ENCODE measurements at places on chromosomes 6 and 20.
A peak's percentile ranks its signal among the peaks of the same experiment; 100 is the strongest.

DNA sequence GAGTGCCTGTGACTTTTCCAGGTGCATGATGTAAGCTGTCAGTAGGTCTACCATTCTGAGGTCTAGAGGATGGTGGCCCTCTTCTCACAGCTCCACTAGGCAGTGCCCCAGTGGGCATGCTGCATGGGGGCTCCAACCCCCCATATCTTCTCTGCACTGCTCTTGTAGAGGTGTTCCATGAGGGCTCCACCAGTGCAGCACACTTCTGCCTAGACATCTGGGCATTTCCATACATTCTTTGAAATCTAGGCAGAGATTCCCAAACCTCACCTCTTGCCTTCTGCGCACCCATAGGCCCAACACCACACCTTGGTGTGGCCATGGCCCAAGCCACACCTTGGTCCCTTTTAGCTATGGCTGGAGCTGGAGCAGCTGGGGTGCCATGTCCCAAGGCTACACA lies 66.3 kb downstream of the VTA1 start:
- no peak for DNase-seq

- DNase-seq: no peak
Measured at GRCh38 chr6:158160932-158161539, 7.0 kb downstream of the SERAC1 start.

- no peak for DNase-seq
Measured at GRCh38 chr20:11168026-11168425, 494.2 kb upstream of the JAG1 start.

- DNase-seq: no peak
Measured at GRCh38 chr6:169881976-169882375, 130.6 kb downstream of the ERMARD start.

- DNase-seq: no peak
Measured at GRCh38 chr20:55488593-55488992, 516.7 kb downstream of the CBLN4 start.

DNA sequence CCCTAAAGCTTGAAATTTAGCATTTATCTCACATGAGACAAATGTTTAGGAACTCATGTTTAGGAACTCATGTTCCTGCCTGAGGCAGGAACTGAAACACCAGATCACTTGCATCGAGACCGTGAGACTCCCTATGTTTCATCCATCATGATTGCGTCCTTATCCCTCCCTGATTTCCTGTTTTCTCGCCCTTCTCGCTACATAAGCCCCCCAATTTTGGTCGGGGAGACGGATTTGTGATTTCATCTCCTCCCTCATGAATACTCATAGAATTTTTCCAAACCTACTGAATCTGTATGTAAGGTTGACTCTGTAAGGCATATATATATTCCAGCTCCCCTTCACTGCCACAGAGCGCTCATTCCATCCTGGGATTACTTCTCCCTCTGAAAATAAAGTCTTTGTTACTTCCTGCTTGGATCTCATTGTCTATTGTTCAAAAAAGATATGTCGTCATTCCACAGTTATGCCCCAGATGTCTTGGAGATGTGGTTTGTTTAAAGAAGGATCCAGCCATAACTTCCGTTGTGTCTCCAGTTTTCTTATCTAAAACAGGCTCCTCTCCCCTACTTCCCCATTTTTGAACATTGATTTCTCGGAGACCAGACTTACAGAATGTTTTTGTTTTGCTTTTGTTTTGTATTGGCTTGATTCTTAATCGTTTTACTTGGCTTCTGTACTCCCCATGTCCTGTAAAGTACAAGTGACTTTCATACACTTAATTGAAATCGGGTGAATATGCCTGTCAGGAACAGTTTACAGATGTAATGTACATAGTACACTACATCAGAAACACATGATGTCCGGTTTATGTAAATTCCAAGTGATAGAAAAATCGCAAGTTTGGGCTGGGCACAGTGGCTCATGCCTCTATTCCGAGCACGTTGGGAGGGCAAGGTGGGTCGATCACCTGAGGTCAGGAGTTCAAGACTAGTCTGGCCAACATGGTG lies 118.7 kb downstream of the HFE start:
- no peak for DNase-seq

GRCh38 chr6:113632220-113632864 lies 224.8 kb upstream of the MARCKS start:
- DNase-seq: peak; percentile 21

GRCh38 chr20:46218656-46219055 lies 89.6 kb downstream of the CDH22 start:
- no peak for DNase-seq

GRCh38 chr6:152391179-152391880 lies 245.8 kb downstream of the SYNE1 start:
- DNase-seq: no peak

DNA sequence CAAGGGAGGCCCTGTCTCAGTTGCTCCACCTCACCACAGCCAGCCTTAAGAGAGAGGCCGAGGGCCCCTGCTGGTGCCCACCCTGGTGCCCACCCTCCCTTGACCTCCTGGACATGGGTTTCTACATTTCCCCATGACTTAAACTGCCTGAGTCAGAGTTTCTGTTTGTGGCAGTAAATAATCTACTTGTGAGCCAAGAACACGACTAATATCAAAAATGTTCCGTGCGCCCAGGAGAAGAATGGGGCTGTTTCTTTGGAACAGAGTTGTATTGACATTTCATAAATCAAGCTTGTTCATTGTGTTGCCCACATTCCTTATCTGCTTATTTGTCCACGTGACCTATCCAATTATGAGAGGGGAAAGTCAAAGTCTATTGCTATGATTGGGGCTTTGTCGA lies 143.5 kb downstream of the ANKRD60 start:
- no peak for DNase-seq

DNA sequence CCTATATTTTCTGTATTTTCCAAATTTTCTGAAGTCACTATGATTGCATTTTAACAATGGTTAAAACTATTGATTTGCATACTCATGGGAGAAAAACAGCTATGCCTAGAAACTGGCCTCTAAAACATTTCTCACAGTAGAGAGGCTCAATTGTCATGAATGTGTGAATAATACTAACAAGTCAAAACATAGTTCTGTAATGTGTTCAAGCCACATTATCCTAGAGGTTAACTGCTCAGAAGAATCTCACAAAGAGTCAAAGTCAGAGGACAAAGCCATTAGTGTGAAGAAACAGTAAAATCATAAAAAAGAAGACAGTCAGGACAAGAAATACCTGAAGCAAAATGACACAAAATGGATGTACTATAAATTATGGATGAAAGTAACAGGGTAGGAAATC lies 12.5 kb upstream of the ALDH8A1 start:
- DNase-seq: no peak

- DNase-seq: no peak
Measured at GRCh38 chr6:161429921-161430490, 156.1 kb upstream of the AGPAT4 start.

- DNase-seq: no peak
Measured at GRCh38 chr6:26420688-26421171, 18.7 kb downstream of the BTN3A1 start.

DNA sequence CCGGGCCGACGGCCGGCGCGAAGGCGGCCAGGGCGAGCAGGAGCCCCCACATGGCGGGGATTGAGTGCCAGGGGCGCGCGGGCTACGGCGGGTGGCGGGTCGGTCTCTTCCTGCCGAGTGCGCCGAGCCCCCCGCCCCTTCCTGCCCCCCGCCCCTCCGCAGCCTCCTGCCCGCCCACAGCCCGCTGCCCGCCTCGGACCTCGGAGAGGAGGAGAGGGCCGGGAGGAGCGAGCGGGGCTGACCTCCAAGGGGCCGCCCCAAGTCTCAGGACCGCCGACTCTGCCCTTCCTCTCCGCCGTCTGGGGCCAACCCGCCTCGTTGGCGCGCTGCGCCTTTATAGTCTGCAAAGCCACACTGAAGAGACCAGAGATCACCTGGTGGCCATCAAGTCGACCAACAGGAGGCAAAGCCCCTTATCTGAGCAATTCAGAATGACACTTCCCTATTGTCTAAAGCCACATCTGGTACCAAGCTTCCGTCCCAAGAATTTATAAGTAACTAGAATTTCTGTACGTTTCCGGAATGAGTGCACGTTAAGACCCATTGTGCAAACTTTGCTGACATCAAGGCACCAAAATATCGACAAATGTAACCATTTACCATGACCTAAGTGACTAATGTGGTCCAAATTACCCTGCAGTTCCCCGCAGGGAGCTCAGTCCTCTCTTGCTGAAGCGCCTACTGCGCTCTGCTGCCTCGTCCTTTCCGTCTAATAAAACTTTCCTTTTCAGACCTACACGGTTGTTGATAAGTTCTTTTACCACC lies at the start of gene CPXM1:
TSS of gene CPXM1 (minus strand) at position 107 of the 765 bp plus-strand sequence. CDS start at position 52, 55 bp downstream.
- no peak for DNase-seq

DNA sequence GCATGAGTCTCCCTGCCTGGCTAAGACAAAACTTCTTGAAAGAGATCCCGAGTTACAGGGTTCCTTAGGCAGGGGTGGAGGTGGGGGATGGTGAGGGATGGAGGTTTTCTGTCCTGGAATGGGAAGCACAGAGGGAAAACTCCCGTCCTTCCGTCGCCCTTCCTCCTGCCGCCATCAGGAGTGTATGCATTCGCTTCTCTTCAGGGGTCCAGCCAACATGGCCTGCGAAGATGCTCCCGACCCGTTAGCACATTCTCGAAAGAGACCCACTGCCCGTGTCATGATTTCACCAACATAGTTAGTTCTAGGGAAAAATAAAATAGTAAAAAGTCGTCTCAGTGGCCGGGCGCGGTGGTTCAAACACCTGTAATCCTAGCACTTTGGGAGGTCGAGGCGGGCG lies 37.1 kb downstream of the KIF25 start:
- DNase-seq: no peak

- no peak for DNase-seq
Measured at GRCh38 chr6:23180504-23181293, 611.3 kb downstream of the HDGFL1 start.

- no peak for DNase-seq
Measured at GRCh38 chr6:53250176-53251032, 98.3 kb downstream of the ELOVL5 start.

- DNase-seq: no peak
Measured at GRCh38 chr20:24733416-24733815, 215.7 kb upstream of the CST7 start.

DNA sequence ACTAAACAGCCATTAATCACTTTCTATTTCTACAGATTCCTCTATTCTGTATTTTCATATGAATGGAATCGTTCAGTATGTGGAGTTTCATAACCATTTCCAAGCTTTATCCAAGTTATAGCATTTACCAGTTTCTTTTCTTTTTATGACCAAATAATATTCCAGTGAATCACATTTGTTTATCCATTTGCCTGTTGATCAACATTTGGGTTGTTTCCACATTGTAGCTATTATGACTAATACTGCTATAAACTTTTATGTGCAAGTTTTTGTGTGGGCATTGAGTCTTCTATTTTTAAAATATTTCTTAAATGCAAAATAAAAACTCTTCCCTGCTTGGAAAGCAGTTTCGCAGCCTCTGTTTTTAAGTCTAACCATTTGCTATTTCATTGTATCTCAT lies 336.4 kb upstream of the OPRM1 start:
- no peak for DNase-seq

- DNase-seq: no peak
Measured at GRCh38 chr20:53866794-53867740, 203.3 kb downstream of the BCAS1 start.

GRCh38 chr20:37205794-37206193 lies 26.4 kb upstream of the MROH8 start:
- DNase-seq: no peak

- no peak for DNase-seq
Measured at GRCh38 chr20:35831029-35831428, 59.2 kb downstream of the PHF20 start.

DNA sequence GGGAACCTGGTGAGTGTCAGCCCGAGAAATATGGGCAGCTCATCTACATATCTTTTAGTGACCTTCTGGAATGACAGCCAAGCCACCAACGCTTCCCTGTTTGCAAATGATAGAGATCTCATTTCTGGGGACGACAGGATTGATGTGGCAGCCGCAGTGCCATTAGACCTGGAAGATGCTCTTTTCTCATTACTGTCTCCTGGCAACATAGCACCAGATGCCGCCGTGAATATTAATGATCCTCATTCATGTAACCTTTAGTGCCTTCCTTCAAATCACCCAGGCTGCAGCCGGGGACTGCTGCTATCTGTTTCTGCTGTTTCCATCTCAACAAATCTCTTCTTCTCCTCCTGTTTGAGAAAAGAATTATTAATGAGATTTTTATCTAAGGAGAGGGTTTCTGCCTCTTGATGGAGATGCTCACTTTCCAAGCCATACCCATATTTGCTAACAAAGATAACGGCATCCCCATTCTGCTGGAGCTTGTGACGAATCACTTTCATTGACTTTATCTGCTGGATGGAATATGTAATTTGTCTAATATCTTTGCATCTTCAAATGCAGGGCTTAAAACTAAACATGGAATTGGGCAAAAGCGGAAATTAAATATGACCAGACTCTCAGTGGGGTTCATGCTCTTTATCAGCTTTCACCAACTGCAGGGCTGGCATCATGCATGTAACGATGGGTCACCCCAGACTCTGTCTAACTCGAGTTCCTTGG lies 74.8 kb upstream of the KIF16B start:
- no peak for DNase-seq

DNA sequence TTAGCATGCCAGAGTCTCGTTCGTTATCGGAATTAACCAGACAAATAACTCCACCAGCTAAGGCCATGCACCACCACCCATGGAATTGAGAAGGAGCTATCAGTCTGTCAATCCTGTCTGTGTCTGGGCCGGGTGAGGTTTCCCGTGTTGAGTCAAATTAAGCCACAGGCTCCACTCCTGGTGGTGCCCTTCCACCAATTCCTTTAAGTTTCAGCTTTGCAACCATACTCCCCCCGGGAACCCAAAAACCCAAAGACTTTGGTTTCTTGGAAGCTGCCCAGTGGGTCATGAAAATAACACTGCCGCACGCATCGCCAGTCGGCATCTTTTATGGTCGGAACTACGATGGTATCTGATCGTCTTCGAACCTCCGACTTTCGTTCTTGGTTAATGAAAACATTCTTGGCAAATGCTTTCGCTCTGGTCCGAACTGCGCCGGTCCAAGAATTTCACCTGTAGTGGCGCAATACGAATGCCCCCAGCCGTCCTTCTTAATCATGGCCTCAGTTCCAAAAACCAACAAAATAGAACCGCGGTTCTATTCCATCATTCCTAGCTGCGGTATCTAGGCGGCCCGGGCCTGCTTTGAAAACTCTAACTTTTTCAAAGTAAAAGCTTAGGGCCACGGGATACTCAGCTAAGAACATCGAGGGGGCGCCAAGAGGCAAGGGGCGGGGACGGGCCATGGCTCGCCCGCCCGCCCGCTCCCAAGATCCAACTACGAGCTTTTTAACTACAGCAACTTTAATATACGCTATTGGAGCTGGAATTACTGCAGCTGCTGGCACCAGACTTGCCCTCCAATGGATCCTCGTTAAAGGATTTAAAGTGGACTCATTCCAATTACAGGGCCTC lies 1958.5 kb upstream of the DEFB115 start:
- DNase-seq: no peak

- DNase-seq: no peak
Measured at GRCh38 chr6:44658571-44658970, 271.1 kb downstream of the CDC5L start.

All from activated T-helper 9 cell treated with anti-CD3 and anti-CD28 coated beads, Interleukin-2, amount 50 U/mL, for 16 hours (primary cell).